NCI-H1092 treated with DMSO at 0.1 percent for 48 hours (cell line): ENCODE measurements at places on chromosomes 6 and 20.

DNA sequence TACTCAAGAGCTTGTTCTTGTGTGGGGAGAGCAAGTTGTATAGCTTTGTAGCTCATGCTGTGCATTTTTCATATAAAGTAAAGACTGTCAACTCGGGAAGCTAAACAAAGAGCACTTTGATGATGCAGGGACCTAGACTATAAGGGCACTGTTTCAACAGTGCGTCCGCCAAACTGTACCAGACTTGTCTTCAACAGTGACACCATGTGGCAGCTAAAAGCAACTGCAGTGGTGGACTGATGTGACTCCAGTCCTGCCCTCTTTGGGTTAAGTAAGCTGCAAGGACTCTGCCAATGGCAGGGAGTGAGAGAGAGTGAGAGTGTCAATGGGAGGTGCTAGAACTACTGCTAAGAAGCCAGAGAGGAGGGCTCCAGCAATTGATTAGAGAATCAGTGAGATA, 48.1 kb upstream of the MC3R start:
- DNase-seq: no peak

GRCh38 chr6:137764464-137764863, 102.6 kb upstream of the TNFAIP3 start:
- no peak for DNase-seq

DNA sequence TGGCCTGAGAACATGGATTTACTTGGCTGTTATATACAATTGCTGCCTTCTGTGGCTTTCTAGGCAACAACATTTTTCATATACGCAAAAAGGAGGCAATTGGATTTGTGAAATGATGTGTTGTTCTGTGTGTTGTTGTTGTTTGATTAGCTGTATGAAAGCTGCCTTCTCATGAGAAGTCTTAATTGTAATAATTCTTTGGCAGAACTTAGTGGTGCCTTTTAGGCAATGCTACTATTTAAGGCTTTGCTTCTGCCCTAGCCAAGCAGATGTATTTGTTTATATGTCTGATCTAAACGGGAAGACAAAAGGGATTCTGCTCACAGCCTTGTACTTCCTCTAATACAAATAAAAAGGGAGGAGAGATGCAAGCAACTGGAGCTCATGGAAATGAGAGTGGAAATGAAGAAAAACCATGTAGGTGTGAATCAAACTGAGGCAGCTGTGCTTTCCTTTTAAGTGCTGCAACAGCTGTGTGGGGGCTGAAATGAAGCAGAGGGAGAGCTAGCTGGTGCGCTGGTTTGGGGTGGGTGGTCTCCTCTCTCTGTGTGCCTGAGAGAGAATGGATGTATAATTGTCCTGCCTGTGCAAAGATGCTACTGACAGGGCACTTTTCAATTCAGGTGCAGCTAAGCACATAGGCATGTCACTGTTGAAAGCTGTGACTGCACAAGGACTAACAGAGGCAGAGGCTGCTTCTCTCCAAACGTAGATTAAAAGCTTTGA, 386.9 kb upstream of the MAN1A1 start:
- no peak for DNase-seq

GRCh38 chr6:111805511-111806164, 67.6 kb downstream of the FYN start:
- DNase-seq: no peak

DNA sequence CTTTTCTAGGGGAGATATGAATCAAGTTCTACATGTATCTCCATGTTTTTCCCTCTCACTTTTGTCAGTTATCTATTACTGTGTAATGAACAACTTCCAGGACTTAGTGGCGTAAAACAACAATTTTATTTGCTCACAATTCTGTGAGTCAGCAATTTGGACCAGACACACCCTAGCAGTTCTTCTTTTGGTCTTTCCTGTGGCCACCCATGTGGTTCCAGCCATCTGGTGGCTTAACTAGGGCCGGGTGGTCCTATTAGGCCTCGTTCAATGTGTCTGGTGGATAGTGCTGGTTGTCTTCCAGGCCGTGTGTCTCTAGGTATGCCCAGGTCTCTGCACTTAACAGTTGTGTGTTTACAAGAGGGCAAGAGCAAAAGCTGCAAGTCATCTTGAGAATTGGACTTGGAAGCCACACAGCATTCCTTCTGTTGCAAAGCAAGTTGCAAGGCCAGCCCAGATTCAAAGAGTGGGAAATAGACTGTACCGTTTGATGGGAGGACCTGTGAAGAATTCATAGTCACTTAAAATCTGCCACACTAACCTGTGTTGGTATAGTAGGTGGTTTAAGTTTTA, 20.8 kb upstream of the SLC35D3 start:
- DNase-seq: no peak

- peak; percentile 97 for DNase-seq
These were observed 256.3 kb upstream of the TAB2 start for GRCh38 chr6:149060985-149061760.

GRCh38 chr20:48718786-48719578, 108.8 kb downstream of the PREX1 start:
- DNase-seq: no peak

- DNase-seq: no peak
These were observed 64.8 kb downstream of the AIG1 start for GRCh38 chr6:143125455-143125854.

DNA sequence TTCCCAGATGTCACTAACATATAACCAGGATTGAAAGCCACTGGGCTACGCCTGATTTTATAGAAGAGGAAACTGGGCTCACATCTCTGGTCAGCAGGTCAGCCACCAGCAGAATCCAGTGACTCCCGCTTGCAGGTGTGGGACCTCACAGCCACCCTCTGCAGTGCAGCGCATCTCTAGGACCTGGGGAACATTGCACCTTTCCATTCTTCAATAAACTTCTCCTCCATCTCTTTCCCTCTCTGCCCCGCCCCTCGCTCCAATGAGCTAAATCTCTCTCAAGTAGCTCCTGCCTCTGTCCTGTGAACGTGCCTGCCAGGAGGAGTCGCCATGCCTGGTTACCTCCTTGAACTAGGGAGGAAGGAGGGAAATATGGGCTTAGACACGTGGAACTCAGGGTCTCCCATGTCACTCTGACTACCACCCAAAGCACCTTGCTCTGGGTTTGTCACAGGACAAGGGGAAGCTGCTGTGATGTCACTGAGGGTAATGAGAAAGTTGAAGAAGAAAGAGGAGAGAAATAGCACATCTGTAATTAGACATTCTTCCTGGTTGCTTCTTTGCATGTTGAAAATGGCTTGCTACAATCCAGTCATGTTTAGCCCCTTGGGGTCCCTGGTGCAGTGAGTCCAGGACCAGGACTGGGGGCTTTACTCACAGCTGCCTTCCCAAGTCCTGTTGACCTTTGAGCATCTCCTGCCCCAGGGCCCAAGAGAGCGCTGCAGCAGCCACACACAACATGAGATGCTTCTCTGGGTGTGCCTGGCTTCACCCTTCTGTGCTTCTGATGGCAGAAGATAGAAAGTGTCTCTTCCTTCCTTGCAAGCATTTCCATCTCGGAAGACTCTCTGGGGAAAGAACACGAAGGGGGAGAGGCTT, 469.4 kb downstream of the PREX1 start:
- no peak for DNase-seq

DNA sequence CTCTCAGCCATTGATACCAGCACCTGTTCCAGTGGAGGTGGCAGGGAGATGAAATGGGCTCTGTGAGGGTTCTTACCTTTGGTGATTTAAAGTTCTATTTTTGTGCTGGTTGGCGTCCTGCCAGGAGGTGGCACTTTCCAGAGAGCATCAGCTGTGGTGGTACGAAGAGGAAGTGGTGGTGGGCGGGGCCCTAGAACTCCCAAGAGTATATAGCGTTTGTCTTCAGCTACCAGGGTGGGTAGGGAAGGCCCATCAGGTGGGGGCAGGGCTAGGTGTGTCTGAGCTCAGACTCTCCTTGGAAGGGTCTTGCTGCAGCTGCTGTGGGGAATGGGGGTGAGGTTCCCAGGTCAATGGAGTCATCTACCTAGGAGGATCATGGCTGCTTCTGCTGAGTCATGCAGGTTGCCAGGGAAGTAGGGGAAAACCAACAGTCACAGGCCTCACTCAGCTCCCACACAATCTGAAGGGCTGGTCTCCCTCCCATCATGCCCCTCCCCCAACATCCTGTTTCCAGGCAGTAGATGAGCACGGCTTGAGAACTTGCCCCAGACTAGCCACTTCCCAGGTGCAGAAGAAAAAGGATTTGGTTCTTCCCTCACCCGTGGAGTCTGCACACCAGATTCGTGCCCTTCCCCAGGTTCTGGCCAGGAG, 46.6 kb downstream of the MOXD1 start:
- DNase-seq: no peak

GRCh38 chr6:124903797-124904196, 58.4 kb upstream of the RNF217 start:
- DNase-seq: no peak

GRCh38 chr6:3473773-3474172, 16.9 kb upstream of the SLC22A23 start:
- no peak for DNase-seq

GRCh38 chr6:34275128-34275804, 26.5 kb upstream of the SMIM29 start:
- DNase-seq: no peak

DNA sequence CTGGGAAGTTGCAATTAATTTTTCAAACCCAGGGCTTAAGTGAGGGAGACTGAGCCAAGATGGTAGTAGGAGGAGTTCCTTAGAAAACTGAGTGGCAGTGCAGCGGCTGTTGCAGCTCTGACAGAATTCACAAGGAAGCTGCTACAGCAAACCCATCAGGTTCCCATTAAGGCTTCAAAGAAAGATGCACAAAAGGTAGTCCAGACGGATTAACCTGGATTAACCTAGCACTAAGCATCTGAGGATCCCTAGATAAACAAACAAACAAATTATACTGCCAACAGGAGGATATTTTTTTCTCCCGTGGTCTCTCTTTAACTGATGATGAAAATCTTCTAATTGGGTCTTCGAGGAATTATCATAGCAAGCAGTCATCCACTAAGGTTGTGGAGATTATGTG, 5.2 kb downstream of the TENT5A start:
- no peak for DNase-seq

DNA sequence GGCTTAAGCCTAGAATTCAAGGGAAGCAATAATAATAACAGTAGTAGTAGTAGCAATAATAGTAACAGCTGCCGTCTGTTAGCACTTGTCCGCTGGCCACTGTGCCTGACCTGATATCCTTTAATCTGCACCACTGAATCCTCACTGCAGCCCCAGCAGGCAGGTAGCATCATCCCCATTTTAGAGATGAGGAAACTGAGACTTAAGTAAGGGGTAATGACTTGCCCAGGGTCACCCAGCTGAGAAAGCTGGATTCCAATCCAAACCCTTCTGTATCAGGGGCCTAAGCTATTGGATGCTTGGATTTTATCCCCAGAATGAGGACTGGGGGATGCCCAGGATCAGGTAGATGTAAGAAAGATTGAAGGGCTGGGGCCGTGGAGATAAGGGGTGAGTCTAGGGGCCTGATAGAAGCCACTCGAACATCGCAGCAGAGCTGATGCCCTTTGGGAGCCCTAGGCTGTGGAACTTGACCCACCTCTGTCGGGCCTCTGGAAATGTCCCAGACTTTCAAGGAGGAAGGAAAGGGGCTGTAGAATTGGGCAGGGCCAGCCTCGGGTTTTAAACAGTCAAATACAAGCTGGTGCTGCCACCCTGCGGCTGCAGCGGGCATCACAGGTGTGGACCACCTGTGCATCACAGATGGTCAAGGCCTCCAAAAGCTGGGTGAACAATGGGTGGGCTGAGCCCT, 102.1 kb upstream of the MYL9 start:
- peak; percentile 25 for DNase-seq

DNA sequence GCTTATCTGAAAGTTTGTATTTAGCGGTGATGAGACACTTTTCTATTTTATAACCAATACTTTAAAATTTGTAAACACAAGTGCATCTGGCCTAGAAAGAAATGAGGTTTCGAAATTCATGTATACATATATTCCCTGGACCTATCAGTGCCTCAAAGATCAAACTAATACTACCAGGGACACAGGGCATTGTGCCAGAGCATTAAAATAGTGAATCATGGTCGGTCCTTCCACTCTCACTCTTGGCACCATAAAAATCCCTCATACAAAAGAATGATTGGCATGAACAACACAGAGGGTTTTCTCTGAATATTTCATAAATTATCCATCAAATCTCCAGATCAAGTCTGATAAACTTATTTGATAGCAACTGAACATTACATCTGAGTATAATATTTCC, 62.0 kb downstream of the MMUT start:
- DNase-seq: no peak

DNA sequence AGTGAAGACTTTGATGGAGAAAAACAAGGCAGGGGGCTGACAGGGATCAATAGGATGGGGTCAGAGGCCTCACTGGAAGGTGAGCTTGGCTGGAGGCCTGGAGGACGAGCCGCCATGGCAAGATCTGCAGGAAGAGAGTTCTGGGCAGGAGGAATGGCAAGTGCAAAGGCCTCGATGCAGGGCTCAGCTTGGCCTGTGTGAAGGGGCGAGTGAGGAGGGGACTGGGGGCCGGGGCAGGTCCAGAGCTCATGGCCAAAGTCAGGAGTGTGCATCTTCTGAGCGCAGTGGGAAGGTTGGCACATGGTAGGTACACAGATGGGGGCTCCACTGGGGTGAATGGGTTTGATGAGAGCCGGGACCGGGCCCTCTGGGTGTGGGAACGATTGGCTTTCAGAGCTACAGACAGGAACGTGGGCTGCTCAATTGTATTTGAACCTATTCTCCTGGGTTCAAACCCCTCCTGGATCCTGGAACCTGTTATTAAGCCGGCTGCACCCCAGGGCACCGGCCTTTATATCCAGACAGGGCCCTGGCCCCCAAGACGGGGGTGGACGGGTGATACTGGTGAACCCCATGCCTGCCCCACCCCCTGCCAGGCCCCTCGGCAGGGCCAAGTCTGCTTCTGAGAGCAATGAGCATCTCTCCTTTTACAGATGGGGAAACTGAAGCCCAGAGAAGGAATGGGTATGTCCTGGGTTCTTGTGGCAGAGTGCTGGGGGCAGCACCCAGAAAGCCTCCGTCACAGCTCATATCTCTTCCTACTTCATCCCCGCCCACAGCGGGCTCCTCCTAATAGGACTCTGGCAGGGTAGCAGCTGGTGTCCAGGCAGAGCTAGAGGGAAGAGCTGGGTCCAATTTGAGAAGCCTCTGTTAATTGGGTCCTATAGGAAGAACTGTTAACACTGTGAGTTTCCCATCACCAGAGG, 106.1 kb downstream of the CEBPB start:
- no peak for DNase-seq
